T1000 (cell line): ENCODE measurements at places on chromosomes 3 and 15.

- DNase-seq, result no peak
Observed at GRCh38 chr3:21310161-21310560, 440.8 kb downstream of the ZNF385D start.

DNA sequence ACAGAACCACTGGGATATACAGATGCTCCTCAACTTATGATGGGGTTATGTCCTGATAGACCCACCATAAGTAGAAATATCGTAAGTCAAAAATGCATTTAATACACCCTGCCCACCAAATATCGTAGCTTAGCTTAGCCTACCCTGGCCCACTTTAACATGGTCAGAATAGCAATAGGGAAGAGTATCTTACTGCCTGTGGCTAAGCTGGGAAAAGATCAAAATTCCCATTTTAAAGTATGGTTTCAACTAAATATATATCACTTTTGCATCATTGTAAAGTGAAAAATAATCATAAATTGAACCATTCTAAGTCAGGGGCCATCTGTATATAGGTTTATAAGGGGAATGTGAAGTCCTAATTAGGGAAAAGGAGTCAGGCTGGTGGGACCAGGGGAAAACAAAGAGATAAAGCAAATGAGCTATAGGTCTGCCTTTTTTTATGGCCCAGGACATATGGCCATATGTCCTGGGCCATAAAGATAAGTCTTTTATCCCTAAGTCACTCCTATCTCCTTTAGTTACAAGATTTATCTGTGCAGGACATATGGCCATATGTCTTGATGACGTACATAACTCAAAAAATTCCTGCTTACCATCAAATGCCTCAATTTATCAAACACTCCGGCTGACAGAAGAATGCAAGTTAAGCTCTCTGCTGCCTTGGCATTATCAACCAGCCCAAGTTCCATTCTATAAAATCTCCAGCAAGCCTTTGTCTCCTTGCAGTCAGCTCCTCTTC, 11.2 kb downstream of the RTP3 start:
- DNase-seq, result no peak

- DNase-seq, result no peak
Observed at GRCh38 chr3:13037458-13038117, 35.6 kb downstream of the IQSEC1 start.

- DNase-seq, result no peak
Observed at GRCh38 chr3:144687862-144688261, 716.2 kb downstream of the DIPK2A start.

- DNase-seq, result no peak
Observed at GRCh38 chr15:68192117-68192516, 13.0 kb downstream of the CALML4 start.

GRCh38 chr3:149466192-149466591, 8.3 kb upstream of the TM4SF4 start:
- DNase-seq, result peak; percentile 38

DNA sequence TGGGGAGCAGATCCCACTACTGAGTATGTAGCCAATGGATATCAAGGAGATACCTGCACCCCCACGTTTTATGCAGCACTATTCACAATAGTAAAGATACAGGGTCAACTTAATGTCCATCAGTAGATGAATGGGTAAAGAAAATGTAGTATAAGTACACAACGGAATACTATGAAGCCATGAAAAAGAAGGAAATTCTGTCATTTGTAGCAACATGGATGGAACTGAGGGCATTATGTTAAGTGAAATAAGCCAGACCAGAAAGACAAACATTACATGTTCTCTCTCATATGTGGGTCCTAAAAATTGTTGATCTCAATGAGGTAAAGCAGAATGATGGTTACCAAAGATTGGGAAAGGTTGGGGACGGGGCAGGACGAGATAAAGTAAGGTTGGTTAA, 14.6 kb downstream of the PP2D1 start:
- DNase-seq, result no peak

- DNase-seq, result no peak
Observed at GRCh38 chr3:46882377-46883053, 5.0 kb downstream of the PTH1R start.

DNA sequence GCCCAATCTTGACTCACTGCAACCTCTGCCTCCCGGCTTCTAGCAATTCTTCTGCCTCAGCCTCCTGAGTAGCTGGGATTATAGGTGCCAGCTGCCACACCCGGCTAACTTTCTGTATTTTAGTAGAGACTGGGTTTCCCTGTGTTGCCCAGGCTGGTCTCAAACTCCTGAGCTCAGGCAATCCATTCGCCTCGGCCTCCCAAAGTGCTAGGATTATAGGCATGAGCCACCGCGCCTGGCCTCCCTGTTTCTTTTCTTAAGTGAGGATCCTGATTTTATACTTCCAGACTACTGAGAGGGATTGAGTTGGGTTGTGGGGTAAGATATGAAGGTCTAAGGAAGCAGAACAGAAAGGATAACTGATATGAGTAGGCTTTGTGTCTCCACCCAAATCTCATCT, 106.8 kb downstream of the CNTN3 start:
- no peak for DNase-seq

GRCh38 chr3:111517801-111518200, 24.2 kb upstream of the CD96 start:
- no peak for DNase-seq

GRCh38 chr3:133953297-133953696, 57.6 kb upstream of the RAB6B start:
- no peak for DNase-seq

GRCh38 chr15:73493922-73494321, 51.0 kb downstream of the REC114 start:
- DNase-seq, result no peak

DNA sequence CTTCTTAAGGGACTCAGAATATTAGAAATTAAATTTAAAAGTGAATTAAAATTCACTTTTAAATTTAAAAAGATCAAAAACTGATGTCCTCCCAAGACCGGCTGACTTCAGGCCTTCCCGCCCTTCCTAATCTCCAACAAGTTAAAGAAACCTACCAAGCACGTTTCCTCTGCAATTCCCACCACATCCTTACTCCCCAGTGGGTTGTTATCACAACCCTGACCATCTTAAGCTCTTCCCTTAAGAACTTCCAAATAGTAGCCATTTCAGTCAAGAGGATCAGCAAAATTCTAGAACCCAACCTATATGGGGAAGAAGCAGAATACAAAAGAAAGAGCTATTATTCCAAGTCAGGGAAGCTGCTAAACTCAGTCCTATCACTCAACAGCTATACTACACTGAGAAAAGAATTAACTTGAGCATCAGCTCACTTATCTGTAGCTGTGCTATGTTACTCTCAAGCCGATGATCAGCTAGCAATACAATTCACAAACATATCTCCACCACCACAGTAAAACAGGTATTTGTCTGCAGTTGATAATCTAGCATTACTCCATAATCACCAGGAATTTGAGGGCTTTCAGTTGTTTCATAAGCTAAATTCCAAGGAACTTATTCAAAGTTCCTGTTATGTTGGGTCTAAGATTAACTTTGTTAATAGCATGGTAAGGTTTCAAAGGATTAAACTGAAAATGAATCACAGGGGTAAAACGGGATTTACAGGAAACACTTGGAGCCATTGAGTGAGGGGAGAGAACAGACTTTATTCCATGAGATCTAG, 14.3 kb downstream of the ABCC5 start:
- DNase-seq, result no peak

DNA sequence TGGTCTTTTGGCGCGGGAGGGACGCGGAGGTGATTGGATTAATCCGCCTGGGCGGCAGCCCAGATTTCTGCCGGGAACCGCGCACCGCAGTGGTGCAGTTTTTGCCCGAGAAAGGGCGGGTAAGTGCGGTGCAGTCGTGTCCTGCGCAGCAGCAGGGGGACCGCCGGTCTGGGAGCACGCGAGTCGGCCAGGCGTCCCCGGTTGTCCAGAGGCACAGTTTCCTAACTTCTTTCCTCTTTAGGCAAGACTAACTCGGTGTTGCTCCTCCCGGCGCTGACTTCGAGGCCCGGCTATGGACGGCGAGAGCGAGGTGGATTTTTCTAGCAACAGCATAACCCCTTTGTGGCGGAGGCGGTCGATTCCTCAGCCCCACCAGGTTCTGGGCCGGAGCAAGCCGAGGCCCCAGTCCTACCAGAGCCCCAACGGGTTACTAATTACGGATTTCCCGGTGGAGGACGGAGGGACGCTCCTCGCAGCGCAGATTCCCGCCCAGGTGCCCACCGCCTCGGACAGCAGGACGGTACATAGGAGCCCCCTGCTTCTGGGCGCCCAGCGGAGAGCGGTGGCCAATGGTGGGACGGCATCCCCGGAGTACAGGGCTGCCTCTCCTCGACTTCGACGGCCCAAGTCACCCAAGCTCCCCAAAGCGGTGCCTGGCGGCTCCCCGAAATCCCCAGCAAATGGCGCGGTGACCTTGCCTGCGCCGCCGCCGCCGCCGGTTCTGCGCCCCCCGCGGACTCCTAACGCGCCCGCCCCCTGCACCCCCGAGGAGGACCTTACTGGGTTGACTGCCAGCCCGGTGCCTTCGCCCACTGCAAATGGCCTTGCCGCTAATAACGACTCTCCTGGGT, 736 bp downstream of the ARHGEF26 start:
- DNase-seq, result peak; percentile 46

DNA sequence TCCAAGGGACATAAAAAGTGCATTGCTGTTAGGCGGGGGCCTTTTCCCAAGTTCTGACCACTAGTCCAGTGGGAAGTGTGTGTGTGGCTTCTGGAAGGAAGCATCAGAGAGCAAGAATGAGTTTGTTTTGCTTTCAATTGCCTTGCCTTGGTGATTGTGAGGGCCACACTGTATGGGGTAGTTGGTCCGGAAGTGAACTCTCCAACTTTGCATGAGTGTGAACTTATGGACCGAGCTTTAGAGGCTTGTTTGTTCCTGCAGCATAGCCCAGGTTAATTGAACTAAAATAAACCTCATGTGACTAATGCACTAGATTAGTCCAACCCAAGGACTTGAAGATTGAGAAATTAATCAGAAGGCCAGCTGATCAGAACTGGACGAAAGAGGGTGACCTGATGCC, 171.7 kb downstream of the NR2F2 start:
- no peak for DNase-seq

DNA sequence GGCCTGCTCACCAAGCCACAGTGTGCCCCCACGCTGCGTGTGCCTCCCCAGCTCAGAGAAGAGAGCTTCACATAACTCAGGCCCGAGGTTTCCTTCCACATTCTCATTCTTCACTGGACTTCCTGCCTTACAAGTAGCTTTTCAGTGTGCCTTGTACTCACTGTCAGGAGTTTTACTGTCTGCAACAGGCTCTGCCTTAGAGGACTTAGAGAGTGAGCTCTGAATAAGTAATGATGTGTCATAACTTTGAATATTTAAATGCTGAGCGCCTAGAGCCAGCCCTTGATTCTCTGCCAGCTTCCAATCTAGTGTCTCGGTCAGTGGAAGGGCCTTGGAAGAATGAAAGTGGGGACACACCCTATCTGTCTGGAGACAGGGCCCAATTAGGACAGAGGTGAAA, 41.8 kb downstream of the ITGB5 start:
- DNase-seq, result no peak

DNA sequence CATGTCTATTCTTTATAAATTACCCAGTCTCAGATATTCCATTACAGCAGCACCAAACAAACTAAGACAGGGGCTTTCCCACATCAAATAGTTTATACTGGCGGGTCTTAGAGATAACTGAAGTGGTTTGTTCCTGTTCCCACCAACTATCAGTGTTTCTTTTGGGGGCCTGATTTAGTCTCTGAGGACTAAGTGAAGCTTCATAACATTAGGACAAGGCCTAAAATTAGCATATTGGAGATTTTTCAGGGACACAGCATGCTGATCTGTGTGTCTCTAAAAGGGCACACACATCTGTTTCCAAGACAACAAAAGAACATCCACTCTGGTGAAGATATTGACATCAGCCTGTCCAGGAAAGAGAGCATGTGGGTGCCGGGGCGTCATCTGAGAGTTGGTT, 72.6 kb upstream of the SEMA6D start:
- no peak for DNase-seq

DNA sequence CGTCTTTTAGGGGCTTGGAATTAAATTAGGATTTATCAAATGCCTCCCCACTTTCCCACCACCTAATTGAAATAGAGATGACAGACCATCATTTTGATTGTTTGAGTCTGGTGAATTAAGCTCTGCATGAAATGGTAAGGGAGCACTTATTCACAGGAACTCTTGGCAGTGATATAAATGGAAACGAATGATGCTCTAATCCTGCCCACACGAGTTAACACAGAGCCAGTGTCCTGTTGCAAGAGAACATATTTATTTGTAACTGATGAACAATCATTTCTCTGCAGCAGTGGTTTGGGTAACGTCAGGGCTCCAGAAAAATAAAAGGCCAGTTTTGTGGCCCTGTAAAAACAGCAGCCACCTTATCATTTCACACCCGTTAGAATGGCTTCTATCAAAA, 163.3 kb downstream of the FEZF2 start:
- no peak for DNase-seq
